ENCODE measurements at places on chromosomes 1 and 21.

GRCh38 chr1:246577082-246577719 is 10.9 kb downstream of the CNST start:
- DNase-seq = no peak

DNA sequence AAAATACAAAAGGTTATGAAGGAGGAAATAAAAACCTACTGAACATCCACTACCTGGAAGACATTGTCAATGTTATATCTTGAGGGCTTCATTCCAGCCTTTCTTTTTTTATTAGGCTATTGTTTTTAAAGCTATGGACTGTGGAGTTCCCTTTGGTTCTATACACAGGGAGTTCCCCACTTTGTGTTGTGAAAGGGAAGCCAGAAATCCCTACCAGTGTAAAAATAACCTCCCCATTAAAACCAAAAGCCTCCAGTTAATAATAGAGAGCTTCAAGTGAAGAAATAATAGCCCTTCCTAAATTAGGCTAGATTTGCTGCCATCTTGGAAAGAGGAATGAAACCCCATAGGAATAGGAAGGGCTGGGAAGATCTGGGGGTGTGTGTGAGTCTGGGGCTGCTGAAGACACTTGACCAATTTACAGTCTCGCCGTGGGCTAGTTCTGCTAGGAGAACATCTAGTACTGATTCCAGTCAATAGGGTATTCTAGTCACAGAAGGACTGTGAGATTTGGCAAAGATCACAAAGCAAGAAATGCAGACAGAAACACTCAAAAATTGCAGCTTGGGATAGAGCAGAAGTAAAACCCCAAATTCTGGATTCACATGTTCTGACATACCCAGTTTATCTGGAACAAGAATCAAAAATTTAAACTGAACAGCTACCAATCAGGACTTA is 32.4 kb upstream of the PTGFRN start:
- DNase-seq = no peak

GRCh38 chr1:2583871-2584351 is 2.7 kb upstream of the PRXL2B start:
- DNase-seq = no peak

DNA sequence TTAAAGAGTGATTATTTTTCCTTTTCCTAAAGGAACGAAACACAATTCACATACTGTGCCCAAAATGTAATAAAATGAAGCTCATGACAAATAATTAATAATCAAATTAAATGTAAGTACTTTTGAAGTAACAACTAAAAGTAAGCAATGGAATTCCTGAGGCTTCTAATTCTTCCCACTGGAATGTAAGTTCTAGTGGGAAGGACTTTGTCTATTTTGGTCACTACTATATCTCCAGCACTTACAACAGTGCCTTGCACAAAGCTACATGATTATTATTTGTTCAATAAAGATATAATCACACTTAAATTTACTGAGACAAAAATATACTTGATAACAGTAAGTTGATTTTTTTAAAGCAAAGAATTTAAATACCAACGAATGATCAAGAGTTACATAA is 128.8 kb downstream of the COQ8A start:
- no peak for DNase-seq

GRCh38 chr21:32256873-32257620 is 21.8 kb downstream of the MIS18A start:
- DNase-seq = no peak

DNA sequence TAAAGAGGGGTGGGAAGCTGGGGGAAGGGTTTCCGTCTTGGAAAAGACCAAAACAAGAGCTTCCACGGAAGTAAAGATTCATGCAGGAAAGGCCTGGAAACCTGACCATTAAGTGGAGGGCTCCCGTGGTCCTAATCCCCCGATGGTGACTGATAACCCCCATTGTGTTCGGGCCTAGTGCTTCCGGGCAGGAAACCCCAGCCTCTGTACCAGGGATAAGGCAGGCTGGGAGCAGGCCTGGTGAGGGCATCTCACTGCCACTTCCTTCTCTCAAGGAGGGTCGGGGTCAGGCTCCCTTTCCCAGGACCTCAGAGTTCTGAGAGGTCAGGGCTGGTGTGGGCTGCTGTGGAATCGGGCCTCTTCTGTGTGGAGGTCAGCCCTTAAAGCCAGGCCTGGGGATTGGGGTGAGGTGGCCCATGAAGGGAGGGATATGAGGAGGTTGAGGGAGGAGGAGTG is 136.9 kb downstream of the CDC7 start:
- DNase-seq = no peak

DNA sequence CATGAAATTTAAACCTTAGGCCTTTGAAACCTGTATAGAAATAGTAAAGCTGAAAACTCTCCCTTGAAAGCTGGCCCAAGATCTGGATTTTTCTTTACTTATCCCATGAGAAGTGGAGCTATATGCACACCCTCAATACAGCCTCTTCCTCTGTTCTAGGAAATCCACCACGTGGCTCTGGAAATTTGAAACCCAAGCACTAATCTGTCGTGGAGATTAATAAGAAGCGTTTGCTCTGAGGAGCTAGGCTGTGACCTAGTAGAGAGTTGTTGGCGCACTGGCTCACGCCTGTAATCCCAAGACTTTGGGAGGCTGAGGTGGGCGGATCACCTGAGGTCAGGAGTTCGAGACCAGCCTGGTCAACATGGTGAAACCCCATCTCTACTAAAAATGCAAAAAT is 291.3 kb upstream of the PLXNA2 start:
- DNase-seq = no peak

- DNase-seq = peak; percentile 52
Measured at GRCh38 chr1:233440951-233441401, 113.5 kb downstream of the MAP3K21 start.

GRCh38 chr1:39755965-39756659 is 15.0 kb downstream of the OXCT2 start:
- no peak for DNase-seq

- no peak for DNase-seq
Measured at GRCh38 chr1:200438911-200439310, 29.1 kb upstream of the ZNF281 start.

DNA sequence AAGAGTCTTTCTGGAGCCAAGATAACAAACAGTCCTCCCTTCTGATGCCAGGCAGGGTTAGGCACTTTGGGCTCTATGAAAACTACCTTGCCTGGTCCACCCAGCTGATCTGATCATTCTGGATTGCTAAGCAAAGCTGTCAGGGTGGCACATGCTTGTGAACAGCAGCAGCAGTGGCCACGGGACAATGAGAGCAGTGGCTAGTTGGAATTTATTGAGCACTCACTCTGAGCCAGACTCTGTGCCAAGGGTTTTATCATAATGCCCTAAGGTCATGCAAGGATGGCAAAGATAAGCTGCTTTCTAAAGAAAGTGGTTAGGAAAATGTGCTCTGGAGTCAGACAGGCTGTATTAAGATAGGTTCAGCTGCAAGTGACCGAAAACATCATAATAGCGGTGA is 390.4 kb upstream of the VAMP3 start:
- DNase-seq = no peak

DNA sequence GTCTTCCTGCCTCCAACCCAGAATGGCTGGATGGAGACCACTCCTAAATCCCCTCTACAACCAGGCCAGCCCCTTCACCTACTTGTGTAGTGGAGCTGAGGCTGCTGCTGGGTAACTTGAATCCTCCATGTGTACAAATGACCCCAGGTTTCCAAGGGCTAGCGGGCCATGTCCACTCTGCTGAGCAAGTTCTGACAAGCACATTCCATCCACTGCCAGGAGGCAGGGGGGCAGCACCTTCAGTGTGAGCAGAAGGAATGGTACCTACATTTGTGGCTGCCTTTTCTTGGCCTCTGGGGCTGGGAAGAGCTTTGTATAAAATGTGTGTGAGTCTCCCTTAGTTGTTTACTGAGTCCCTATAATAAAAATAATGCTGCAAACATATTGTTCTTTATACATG is 14.5 kb downstream of the KIAA0040 start:
- no peak for DNase-seq

DNA sequence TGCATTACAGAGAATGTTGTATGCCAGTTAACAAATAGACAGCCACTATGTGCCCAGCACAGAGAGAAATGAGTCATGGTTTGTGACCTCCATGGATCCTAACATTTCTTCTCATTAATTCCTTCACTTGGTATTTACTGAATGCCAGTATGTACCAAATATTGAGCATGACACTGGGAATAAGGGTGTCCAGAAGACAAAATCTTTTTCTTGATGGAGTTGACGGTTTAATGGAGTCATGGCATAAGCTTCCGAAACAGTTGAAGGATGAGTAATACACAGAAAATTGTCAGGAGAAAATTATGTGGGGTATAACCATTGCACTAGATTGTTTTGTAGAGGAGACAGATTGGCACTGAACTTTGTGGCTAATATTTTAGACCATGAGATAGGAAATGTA is 36.9 kb downstream of the PTGFR start:
- no peak for DNase-seq

DNA sequence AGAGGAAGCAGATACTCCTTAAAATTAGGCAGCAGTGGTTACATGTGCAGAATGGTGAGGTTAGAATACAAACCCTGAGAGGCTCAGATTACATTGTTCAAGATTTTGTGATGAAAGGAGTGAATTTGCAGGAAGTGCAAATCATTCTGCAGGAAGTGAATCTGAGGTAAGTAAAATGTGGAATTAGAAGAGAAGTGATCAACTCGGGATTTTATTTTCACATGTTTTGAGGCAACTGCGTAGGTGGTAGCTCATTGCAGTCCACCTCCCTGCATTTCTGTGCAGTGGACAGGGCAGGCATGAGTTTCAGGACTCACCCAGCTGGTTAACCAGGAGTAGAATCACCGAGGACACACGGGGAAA is 2.1 kb upstream of the PLA2G2C start:
- DNase-seq = no peak

DNA sequence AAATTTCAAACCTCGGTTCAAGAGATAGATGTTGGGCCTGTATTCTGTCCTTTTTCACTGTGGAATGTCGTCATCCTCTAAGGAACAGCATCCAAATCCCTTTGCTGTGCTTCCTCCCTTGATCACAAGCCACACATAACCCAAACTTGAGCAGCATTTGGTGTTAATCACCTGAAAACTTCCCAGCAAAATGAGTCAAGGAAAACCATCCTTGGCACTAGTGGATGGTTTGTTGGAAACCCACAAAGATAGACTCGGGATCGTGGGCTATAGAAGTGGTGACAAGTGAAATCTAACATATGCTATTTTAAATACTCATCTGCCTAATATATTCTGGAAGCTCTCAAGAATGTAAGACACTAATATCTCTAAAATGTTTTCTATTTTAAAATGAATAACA is 459.1 kb downstream of the SETD4 start:
- no peak for DNase-seq

- no peak for DNase-seq
Measured at GRCh38 chr1:77484926-77485325, 197.5 kb downstream of the ZZZ3 start.

- DNase-seq = peak; percentile 24
Measured at GRCh38 chr1:196598942-196599748, 9.1 kb downstream of the KCNT2 start.

DNA sequence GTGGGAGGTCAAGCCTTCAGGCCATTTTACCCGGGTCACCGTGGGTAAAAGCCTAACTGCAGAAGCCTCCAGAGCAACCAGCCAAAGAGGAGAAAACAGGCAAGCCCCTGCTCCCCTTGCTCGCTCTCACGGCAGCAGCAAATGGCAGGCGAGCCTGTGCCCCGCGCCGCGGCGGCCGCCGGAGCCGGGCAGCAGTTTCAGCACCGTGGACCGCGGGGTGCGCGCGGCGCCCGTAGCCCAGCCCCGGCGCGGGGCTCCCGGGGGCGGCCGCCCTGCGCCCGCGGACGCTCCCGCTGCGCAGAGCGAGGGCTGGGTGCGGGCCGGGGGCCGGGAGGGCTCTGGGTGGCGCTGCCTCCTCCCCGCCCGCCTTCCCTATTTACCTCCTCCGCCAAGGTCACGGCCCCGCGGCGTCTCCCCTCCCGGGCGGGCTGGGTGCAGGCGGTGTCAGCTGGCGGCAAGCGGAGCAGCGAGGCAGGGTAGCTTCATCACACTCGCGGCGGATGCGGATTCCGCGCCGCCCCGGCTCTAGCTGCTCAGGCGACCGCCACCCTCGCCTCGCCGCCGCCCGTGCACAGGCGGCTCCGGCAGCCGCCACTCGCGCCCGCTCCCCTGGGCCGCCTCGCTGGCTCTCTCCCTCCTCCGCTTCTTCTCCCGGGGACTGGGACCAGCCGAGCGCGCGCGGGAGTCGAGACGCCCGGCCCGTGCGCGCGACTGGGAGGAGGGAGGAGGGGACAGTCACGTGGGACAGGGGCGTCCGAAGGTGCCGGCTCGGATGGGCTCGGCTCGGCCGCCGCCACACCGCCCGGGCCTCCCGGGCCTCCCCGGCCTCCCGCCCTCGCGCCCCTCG is at the start of gene RGS7:
RGS7 (minus strand) TSS at position 687 of the 847 bp plus-strand sequence.
- peak; percentile 84 for DNase-seq

DNA sequence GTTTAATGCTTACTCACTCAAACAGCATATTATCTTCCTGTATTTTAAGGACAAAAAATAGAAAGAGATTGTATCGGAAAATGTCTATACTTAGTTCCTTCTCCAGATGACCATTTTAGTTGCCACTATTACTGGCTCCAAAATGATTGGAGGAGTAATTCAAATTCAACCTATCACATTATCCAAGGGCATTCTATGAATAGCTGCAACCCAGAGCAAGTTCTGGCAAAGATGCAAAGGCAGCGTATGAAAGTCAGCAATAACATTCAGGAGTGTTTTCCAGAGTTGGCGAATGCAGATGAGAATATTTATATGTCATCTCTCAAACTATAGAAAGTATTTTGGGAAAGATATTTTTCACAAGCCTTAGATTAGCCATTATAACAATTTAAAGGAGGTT is 389.8 kb upstream of the ADGRL2 start:
- DNase-seq = no peak

DNA sequence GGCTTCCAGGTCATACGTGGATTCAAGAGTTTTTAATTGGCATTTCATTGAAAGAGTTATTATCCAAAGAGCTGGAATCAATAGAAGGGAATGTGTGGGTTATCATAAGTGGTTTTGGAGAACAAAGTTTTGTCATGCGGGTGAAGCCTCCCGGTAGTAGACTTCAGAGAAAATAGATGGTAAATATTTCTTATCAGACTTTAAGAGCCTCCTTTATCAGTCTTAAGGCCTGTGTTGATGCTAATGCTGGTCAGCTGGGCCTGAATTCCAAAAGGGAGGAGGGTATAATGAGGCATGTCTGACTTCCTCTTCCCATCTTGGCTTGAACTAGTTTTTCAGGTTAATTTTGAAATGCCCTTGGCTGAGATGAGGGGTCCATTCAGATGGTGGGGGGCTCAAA is 89.7 kb downstream of the ITSN1 start:
- no peak for DNase-seq

DNA sequence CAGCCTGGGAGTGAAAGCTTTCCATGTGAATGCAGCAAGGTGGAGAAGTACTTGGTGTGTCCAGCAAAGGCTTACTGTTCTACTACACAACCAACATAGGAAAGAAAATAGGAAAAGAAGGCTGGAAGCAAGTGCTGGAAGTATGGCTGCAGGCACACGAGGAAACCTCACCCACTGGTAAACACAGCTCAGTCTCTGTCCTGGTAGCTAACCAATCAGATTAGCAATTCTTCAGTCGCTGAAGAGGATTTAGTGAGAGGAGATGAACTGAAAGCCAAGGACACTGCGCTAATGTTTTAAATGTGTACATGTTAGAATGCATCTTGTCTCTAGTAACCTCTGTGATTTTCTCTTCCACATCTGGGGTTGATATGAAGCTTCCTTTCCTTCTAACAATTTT is 36.2 kb upstream of the CACHD1 start:
- no peak for DNase-seq

- no peak for DNase-seq
Measured at GRCh38 chr21:46001821-46002681, 20.5 kb downstream of the COL6A1 start.

GRCh38 chr1:28087614-28088167 is 719 bp downstream of the EYA3 start:
- DNase-seq = no peak

Data from SK-N-DZ (cell line).